ENCODE measurements at places on chromosomes 11 and 22.

GRCh38 chr11:112274007-112274783, 13.5 kb upstream of the PLET1 start:
- no peak for DNase-seq

- DNase-seq: no peak
These were observed 230.1 kb upstream of the DDI1 start for GRCh38 chr11:103806130-103806895.

GRCh38 chr11:121412000-121412587, 40.0 kb upstream of the SORL1 start:
- DNase-seq: no peak

- DNase-seq: no peak
These were observed 2.3 kb upstream of the VSIG2 start for GRCh38 chr11:124754309-124754708.

DNA sequence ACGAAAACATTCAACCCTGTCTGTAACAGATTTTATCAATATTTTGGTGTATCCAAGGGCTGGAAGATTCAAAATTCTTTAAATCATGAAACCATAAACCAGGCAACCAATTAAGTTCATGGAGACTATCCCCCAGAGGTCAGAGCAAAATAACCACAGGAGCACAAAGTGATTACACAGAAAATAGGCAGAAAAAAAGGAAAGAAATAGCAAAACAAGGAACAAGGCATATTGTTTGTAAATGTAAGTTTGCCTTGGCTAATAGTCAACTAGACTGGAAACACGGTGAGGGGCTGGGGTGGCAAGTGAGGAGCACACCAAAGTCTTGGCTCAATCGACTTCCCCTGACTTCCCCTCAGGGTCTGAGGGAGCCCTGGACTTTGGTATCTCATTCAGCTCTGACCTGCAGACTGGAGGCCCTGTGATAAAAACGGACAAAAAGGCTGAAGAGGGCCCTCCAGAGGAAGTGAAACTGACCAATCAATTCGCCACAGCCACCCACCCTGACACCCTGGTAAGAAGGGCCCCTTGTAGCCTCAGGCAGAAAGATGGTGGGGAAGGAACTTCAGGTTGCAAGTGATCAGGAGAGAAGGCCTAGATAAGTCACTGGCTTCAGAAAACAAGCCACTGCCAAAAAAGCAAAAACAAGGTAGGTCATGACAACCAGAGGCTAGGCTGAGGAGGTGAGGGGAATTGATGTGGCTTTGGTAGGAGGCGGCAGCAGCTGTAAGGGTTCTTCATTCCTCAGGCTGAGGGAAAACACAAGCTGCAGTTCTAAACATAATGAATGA, 1.8 kb downstream of the SIK3 start:
- peak; percentile 50 for DNase-seq

GRCh38 chr22:22199634-22200033, 45.0 kb upstream of the VPREB1 start:
- no peak for DNase-seq
